Activated T-cell treated with anti-CD3 and anti-CD28 coated beads, Interleukin-2, amount 50 U/mL, for 72 hours (primary cell): ENCODE measurements at places on chromosomes 2 and 18.

DNA sequence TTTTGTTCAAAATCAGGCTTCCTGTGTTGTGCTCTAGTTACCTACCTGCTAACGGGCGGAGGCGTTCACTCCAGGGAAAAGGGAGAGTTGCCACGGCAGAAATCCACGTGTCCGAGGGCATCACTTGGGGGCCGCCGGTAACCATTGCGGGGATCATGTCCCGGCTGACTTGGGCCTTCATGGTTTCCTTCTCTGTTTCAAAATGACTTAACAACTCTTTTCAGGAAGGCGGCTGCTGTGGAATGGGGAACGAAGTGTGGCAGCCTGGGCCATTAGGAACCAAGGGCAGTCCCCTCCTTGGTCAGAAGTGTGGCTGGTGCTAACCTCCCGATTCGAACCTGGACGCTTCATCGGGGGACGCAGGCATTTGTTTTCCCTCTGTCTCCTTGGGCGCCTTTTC lies 56.8 kb downstream of the INPP5D start:
- H3K4me1 ChIP-seq: peaks cover 69% of the 10 kb centered on the region
- no peak overlapping the region for H3K4me3 ChIP-seq
- no peaks in the 10 kb centered on the region for H3K27me3 ChIP-seq
- no peak for DNase-seq
- H3K36me3 ChIP-seq: peaks cover 1% of the 10 kb centered on the region

- H3K36me3 ChIP-seq: no peaks in the 10 kb centered on the region
- H3K4me1 ChIP-seq: no peaks in the 10 kb centered on the region
- H3K27me3 ChIP-seq: no peaks in the 10 kb centered on the region
- DNase-seq: no peak
- no peak overlapping the region for H3K27ac ChIP-seq
- H3K4me3 ChIP-seq: no peak overlapping the region
Measured at GRCh38 chr2:133480707-133481429, 87.4 kb downstream of the NCKAP5 start.

DNA sequence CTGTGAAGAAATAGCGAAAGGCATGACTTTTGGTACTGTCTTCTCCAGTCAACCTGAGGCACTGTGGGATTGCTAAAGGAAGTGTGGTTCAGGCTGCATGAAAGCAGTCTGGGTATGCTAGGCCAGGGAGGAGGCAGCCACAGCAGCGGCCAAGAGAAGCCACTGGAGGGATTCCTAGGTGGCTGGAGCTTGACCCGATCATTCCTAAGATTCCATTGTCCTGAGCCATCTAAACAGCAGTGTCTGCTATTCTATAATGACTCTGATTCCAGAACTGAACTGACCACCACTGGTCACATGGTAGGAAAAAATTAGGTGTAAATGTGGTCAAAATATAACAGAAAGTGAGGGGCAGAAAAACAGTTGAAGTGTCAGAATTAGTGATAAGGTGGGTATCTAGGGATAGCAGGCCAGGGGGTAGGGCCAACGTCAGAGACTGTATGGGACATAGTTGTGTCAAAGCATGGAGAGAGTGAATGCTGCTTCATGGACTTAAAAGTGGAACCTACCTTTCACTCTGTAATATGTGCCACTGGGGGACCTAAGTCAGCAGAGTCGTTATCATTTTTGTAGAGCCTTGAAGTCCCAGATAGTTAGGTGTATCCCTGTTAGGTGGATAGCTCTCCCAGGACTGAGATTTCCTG lies 204.6 kb downstream of the CTNNA2 start:
- H3K36me3 ChIP-seq: no peaks in the 10 kb centered on the region
- no peak overlapping the region for H3K27ac ChIP-seq
- H3K4me1 ChIP-seq: no peaks in the 10 kb centered on the region
- H3K27me3 ChIP-seq: no peaks in the 10 kb centered on the region

DNA sequence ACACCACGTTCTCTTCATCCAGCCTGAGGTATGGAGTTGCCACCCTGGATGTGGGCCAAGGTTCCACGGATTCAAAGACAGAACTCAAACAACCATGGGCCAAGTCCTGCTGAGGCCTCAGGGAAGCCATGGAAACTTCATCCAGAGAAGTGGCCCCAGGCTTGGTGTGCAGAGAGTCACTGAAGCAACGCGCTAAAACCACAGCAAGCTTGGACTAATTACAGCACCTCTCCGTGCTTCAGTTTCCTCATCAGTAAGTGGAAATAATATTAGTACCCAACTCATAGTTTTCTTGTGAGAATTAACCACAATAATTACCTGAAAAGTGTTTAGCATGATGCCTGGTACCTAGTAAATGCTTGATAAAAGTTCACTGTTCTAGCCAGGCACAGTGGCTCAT lies 19.2 kb upstream of the AP1S3 start:
- H3K27me3 ChIP-seq: no peaks in the 10 kb centered on the region
- peaks cover under 1% of the 10 kb centered on the region for H3K4me1 ChIP-seq
- peaks cover 9% of the 10 kb centered on the region for H3K36me3 ChIP-seq
- no peak overlapping the region for H3K27ac ChIP-seq
- no peak for DNase-seq

DNA sequence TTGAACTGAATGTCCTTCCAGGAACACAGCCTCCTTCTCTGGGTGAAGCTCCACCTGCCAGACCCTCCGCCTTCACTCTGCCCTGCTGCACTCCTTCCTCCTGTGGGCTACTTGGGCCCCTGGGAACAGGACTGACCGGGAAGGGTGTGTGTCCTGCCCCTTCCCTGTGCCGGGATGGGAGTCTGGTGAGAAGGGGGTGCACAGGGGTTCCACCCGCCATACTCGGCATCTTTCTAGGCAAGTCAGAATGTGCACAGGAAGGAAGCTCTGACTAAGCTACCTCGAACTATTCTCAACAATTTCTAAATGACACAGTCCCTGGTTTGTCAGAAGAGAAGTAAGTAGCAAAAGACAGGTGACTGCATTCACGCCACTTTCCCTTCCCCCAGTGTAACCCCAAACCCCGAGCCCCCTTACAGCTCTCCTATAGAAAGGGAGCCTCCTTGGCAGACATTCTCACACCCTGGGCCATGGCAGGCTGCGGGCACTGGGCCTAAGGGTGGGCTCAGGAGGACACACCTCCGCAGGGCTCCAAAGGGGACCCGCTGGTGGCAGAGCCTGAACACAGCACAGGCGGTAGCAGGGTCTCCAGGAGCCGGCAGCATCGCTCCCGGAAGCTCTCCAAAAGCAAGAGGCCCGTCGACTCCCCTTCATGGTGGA lies 184.1 kb downstream of the HDAC4 start:
- no peaks in the 10 kb centered on the region for H3K27me3 ChIP-seq
- peaks cover 71% of the 10 kb centered on the region for H3K4me1 ChIP-seq
- DNase-seq: peak; percentile 64
- H3K36me3 ChIP-seq: peaks cover 8% of the 10 kb centered on the region
- peak overlapping the region; percentile 91 for H3K27ac ChIP-seq

GRCh38 chr2:99169534-99169933 lies 11.3 kb downstream of the MITD1 start:
- no peak overlapping the region for H3K4me3 ChIP-seq
- no peaks in the 10 kb centered on the region for H3K27me3 ChIP-seq
- DNase-seq: no peak

DNA sequence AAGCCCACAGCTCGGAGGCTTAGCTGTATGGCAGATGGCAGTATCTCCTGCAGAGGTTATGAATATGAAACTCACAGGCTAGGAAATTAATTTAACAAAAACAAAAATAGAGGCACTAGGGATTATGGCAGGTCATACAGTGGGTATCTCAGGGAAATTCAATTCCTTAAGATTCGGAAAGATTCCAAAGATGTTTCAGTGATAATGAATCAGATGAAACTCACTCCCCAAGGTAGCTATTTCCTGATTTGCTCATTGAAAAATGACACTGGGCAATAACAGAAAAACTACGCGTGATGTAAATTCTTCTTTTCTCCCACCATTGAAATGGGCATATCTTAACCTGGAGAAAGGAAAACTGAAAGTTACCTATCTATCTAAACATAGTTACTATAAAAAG lies 414.1 kb downstream of the STK39 start:
- H3K36me3 ChIP-seq: no peaks in the 10 kb centered on the region
- H3K4me1 ChIP-seq: no peaks in the 10 kb centered on the region
- H3K27ac ChIP-seq: no peak overlapping the region
- H3K27me3 ChIP-seq: peaks cover 12% of the 10 kb centered on the region

GRCh38 chr2:213237251-213237650 lies 47.0 kb upstream of the SPAG16 start:
- H3K36me3 ChIP-seq: no peaks in the 10 kb centered on the region
- peak overlapping the region; percentile 70 for H3K27ac ChIP-seq
- peaks cover 31% of the 10 kb centered on the region for H3K4me1 ChIP-seq
- no peak for DNase-seq
- H3K4me3 ChIP-seq: peak overlapping the region; percentile 81

GRCh38 chr18:36484591-36484990 lies 187.1 kb downstream of the FHOD3 start:
- no peak for DNase-seq
- H3K36me3 ChIP-seq: no peaks in the 10 kb centered on the region
- peak overlapping the region; percentile 43 for H3K27ac ChIP-seq
- H3K4me1 ChIP-seq: no peaks in the 10 kb centered on the region

GRCh38 chr2:225004597-225004996 lies 37.7 kb downstream of the DOCK10 start:
- H3K4me3 ChIP-seq: no peak overlapping the region
- DNase-seq: no peak
- H3K27ac ChIP-seq: no peak overlapping the region
- H3K36me3 ChIP-seq: peaks cover 2% of the 10 kb centered on the region
- H3K4me1 ChIP-seq: peaks cover 94% of the 10 kb centered on the region
- no peaks in the 10 kb centered on the region for H3K27me3 ChIP-seq

GRCh38 chr2:211545582-211545981 lies 989.2 kb downstream of the CPS1 start:
- H3K4me1 ChIP-seq: no peaks in the 10 kb centered on the region
- H3K4me3 ChIP-seq: no peak overlapping the region
- H3K27me3 ChIP-seq: no peaks in the 10 kb centered on the region
- no peak for DNase-seq
- H3K27ac ChIP-seq: no peak overlapping the region

DNA sequence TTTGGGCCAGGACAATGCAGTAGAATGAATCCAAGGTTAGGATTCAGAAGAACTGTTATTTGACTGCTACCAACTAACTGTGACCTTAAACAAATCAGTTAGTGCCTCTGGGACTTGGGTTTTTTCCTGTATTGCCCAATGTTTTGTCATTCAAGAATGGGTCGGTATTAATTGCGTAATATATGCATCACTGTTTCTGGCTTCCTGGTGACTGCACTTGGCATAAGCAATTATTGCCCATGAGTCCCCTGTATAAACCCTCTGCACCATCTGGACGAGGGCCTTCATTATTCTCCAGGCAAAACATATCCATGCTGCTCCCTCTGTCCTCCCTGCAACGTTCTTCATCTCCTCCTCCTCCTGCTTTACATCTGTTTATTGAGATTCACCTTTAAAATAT lies 255.8 kb upstream of the LRRTM1 start:
- no peak overlapping the region for H3K4me3 ChIP-seq
- no peaks in the 10 kb centered on the region for H3K36me3 ChIP-seq
- no peaks in the 10 kb centered on the region for H3K4me1 ChIP-seq
- H3K27me3 ChIP-seq: no peaks in the 10 kb centered on the region
- H3K27ac ChIP-seq: no peak overlapping the region

DNA sequence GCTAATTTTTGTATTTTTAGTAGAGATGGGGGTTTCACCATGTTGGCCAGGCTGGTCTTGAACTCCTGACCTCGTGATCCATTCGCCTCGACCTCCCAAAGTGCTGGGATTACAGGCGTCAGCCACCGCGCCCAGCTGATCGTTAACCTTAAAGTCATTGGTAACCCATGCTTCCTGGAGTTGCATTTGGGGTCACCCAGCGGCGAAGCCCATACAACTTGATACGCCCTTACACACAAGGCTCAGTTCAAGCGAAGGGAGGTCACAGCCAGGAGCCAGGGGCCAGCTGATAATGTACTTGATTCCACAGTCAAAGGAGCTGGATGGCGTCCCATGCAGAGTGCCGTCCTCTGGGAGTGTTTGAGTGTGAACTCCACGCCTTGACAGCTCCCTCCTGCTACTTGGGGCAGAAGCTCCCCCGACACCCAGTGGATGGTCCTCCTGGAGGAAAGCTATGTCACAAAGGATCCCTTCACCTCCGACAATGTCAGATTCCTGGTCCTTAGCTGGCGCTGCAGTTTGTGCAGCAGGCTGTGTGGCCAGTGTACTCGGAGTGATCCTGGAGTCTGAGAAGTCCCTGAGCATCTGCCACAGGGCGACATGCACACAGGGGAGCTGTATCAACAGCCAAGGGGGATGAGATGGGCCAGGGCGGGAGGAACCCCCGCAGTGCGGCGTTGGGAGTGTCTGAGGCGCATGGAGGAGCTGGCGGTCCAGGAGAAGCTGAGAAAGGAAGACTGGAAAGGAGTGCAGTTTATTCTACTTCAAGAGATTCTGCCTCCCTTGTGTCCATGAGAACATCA lies 7.9 kb downstream of the CLHC1 start:
- peaks cover 1% of the 10 kb centered on the region for H3K36me3 ChIP-seq
- peak overlapping the region; percentile 85 for H3K4me3 ChIP-seq
- no peaks in the 10 kb centered on the region for H3K27me3 ChIP-seq
- H3K4me1 ChIP-seq: peaks cover 52% of the 10 kb centered on the region

DNA sequence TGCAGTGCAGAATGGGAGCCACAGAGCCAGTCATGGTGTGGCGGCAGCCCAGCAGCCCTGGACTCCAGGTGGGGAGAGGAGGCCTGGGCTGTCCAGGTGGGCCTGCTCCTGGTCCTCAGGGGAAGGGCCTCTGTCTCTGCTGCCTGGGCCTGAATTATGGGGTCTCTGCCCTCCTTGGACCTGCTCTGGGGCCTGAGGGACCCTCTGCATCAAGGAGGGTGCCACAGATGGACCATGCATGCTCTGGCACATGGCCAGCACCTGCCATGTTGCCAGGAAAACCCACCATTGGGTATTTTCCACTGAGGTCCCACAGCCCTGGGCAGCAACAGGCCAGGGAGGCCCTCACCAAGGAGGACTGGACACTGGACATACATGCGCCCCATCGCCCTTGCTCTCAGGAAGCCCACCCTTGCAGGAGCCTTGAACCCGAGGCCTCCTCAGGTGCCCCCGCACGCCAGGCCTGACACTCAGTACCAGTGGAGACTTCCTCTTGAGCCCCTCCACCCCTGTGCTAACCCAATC lies 107.1 kb downstream of the NDUFA10 start:
- H3K36me3 ChIP-seq: peaks cover 2% of the 10 kb centered on the region
- no peak overlapping the region for H3K4me3 ChIP-seq
- no peaks in the 10 kb centered on the region for H3K4me1 ChIP-seq
- no peaks in the 10 kb centered on the region for H3K27me3 ChIP-seq
- H3K27ac ChIP-seq: no peak overlapping the region

- no peaks in the 10 kb centered on the region for H3K36me3 ChIP-seq
- DNase-seq: no peak
- H3K4me1 ChIP-seq: no peaks in the 10 kb centered on the region
- H3K27me3 ChIP-seq: no peaks in the 10 kb centered on the region
- H3K4me3 ChIP-seq: no peak overlapping the region
Measured at GRCh38 chr2:185373229-185373628, 365.4 kb upstream of the FSIP2 start.
